ENCODE measurements at places on chromosomes 12 and 14. TPM values are rescaled to one million over a fixed set of nuclear protein-coding genes. Genes with fewer than 3 reads are reported as not detected.
A peak's percentile ranks its signal among the peaks of the same experiment; 100 is the strongest.

DNA sequence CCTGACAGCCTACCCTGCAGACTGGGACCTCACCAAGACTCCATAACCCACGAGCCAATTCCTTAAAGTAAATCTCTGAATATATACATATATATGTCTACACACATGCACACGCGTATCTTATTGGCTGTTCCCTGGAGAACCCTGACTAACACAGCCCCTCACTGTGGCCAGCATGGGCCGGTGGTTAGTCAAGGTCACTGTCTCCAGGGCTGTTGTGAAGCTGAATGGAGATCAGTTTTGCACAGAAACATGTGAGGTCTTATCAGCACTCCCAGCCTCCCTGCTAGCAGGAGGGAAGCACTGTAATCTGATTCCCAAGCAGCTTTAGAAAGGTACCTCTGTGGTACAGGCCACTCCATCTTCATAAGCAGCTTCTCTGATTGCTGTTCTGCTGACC is 46.6 kb upstream of the PLEKHG6 start:
- H3K4me3 ChIP-seq = no peak overlapping the region
- no peak for DNase-seq
- H3K27me3 ChIP-seq = no peaks in the 10 kb centered on the region
- no peaks in the 10 kb centered on the region for H3K36me3 ChIP-seq
- H3K27ac ChIP-seq = no peak overlapping the region
- peaks cover 16% of the 10 kb centered on the region for H3K4me1 ChIP-seq

- H3K4me1 ChIP-seq = no peaks in the 10 kb centered on the region
- no peaks in the 10 kb centered on the region for H3K36me3 ChIP-seq
- no peak overlapping the region for H3K27ac ChIP-seq
- no peak overlapping the region for H3K4me3 ChIP-seq
- no peaks in the 10 kb centered on the region for H3K27me3 ChIP-seq
Measured at GRCh38 chr12:91804533-91804932, 341.1 kb downstream of the BTG1 start.

DNA sequence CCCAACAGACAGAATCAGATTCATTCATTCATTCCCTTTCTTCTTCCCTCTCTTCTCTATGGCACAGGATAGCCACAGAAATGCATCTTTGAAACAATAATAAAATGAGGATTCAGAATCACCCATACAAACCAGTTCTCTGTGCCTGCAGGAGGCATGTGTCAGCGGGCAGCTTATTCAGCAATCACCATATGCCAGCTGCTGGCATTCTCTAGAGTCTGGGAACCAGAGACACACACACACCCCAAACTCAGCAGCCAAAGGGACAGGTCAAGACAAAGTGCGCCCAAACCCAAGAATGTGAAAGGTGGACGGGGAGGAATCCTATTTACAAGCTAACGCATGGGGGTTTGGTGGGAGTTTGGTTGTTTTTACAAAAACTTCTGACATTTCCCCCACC is 14.1 kb downstream of the ARF3 start:
- no peak overlapping the region for H3K4me3 ChIP-seq
- peaks cover 35% of the 10 kb centered on the region for H3K36me3 ChIP-seq
- no peak for DNase-seq

DNA sequence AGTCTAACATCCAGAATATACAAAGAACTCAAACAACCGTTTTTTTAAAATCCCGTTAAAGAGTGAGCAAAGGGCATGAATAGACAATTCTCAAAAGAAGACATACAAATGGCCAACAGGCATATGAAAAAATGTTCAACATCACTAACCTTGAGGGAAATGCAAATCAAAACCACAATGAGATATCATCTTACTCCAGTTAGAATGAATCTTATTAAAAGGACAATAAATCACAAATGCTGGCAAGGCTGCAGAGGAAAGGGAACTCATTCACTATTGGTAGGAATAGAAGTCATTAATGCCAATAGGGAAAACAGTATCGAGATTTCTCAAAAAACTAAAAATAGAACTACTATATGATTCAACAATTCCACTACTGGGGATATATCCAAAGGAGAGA is 520.1 kb downstream of the RMST start:
- no peak overlapping the region for H3K4me3 ChIP-seq
- no peaks in the 10 kb centered on the region for H3K27me3 ChIP-seq
- H3K27ac ChIP-seq = no peak overlapping the region
- no peaks in the 10 kb centered on the region for H3K4me1 ChIP-seq

DNA sequence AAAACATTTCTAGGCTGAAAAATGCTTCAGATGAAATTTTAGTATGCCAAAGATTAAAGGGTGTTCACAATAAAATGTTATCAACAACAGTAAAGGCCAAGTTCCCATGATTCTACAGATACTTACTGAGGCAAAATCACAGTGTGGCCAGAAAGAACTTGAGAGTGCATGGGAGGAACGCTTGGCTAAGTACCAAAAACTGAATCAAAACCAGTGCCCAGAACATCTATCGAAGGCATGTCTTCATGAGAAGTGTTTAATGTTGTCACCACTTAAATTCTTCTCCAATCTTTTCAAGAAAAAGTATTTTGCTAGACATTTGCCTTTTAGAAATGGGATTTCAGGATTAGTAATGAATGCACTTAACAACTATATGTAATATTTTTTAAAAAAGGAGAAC is 41.5 kb downstream of the KIF21A start:
- DNase-seq = no peak
- no peaks in the 10 kb centered on the region for H3K27me3 ChIP-seq
- H3K36me3 ChIP-seq = no peaks in the 10 kb centered on the region
- H3K27ac ChIP-seq = no peak overlapping the region
- H3K4me1 ChIP-seq = no peaks in the 10 kb centered on the region
- H3K4me3 ChIP-seq = no peak overlapping the region

GRCh38 chr12:68831272-68831671 is 23.3 kb downstream of the MDM2 start:
- no peaks in the 10 kb centered on the region for H3K27me3 ChIP-seq
- no peaks in the 10 kb centered on the region for H3K4me1 ChIP-seq
- DNase-seq = no peak

- H3K4me3 ChIP-seq = no peak overlapping the region
- H3K27me3 ChIP-seq = no peaks in the 10 kb centered on the region
- no peaks in the 10 kb centered on the region for H3K36me3 ChIP-seq
- no peak overlapping the region for H3K27ac ChIP-seq
- DNase-seq = no peak
Measured at GRCh38 chr12:116565963-116566362, 6.8 kb downstream of the MAP1LC3B2 start.

DNA sequence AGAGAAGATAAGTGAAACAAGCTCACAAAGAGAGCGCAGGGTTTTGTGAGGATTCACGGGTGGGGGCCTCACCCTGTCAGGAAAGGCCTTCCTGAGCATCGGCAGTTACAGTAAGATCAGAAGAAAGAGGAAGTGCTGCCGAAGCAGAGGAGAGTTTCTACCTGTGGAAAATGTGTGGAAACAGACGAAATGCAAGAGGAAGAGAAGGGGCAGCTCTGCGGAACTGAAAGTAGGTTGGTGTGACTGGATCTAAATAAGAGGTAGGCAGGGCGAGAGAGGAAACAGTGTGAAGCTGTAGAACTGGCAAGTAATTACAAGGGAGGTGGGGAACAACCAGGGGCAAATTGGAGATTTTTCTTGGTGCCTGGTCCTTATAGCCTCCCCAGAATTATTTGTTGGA is 2.6 kb downstream of the GPR68 start:
- H3K4me3 ChIP-seq = no peak overlapping the region
- H3K27ac ChIP-seq = peak overlapping the region; percentile 58
- DNase-seq = peak; percentile 75
- H3K4me1 ChIP-seq = peaks cover 63% of the 10 kb centered on the region
- no peaks in the 10 kb centered on the region for H3K36me3 ChIP-seq

DNA sequence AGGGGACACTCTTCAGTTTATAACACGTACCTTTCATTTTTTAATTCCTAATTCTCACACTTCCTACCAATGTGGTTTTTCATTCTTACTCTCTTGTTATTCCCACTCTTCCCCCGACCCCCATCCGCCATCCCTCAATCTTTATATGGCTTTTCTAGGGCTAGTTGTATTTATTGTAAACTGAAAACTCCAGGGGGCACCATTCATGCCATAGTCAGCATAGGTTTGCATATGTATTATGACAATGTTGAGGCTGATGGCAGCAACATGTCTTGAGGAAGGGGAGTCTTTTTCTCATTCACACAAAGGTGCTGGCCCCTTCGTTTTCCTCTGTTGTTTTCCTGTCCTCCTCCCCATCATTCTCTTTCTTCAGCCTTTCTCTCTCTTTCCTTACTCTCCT is 27.7 kb upstream of the LTA4H start:
- no peaks in the 10 kb centered on the region for H3K36me3 ChIP-seq
- no peaks in the 10 kb centered on the region for H3K27me3 ChIP-seq
- H3K4me3 ChIP-seq = no peak overlapping the region
- H3K4me1 ChIP-seq = no peaks in the 10 kb centered on the region
- H3K27ac ChIP-seq = no peak overlapping the region

DNA sequence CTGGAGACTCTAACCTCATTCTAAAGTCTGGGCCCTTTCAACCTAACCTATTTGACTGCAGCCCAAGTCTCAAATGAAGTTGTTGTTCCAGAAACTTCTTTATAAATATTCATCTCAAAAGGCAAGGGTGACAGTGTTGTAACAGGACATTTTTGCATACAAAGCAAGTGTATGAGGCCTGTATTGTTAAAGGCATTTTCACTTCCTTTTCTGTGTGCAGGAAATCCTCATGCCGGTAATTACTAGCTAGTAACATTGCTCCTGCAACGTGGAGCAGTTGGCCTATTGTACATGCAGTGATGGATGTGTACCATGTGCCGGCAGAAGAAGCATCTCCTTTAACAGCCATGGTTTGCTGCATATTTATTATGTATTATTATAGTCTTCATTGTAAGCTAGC is 156.5 kb upstream of the RMST start:
- no peak for DNase-seq
- H3K36me3 ChIP-seq = no peaks in the 10 kb centered on the region
- no peak overlapping the region for H3K4me3 ChIP-seq
- no peaks in the 10 kb centered on the region for H3K4me1 ChIP-seq
- H3K27me3 ChIP-seq = no peaks in the 10 kb centered on the region

DNA sequence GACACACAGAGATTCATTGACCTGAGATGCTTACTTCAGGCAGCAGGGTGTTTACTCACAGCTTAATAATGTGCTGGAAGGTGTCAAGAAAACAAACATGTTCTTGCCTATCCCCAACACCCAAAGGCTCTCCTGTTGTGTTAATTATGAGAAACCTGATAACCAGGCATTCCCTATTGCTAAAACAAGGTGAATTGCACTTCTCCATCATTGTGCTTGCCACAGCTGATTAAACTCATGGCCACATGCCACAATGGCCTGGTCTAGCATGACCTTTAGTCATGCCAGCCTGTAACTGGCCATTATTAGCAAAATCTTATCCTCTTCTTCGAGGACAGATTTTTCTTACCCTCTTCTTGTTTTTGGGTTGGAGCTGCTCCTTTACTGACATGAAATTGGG is 21.4 kb downstream of the SMOC1 start:
- H3K4me3 ChIP-seq = no peak overlapping the region
- no peaks in the 10 kb centered on the region for H3K4me1 ChIP-seq
- no peaks in the 10 kb centered on the region for H3K27me3 ChIP-seq
- H3K36me3 ChIP-seq = no peaks in the 10 kb centered on the region
- no peak for DNase-seq
- H3K27ac ChIP-seq = no peak overlapping the region

- DNase-seq = no peak
- no peak overlapping the region for H3K27ac ChIP-seq
- H3K36me3 ChIP-seq = no peaks in the 10 kb centered on the region
- no peaks in the 10 kb centered on the region for H3K4me1 ChIP-seq
Measured at GRCh38 chr14:97477353-97477752, 680.2 kb downstream of the VRK1 start.

DNA sequence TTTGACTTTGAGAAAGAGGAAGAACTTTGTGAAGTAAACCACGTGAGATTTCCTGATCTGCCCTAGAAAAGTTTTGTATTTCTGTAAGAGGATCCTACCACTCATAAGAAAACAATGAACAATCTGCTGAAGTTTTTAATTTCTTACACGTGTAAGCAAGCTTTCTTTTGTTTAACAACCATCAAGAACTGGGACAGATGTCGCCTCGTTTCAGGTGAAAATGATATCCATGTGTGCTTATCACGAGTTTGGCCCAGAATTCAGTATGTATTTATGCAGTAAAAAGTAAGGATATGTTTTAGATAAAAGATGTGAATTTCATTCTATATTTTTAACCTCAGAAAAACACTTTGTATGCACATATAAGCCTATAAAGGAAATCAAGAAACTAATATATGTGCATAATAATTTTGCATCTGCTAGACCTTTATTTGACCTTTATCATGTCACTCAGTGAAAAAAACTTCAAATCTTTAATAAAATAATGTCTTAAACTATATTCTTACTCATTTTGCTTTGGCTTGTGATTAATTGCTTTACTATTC is 56.9 kb upstream of the DHRS4 start:
- no peak for DNase-seq
- H3K4me3 ChIP-seq = no peak overlapping the region
- no peaks in the 10 kb centered on the region for H3K4me1 ChIP-seq
- H3K36me3 ChIP-seq = no peaks in the 10 kb centered on the region
- H3K27me3 ChIP-seq = no peaks in the 10 kb centered on the region
- no peak overlapping the region for H3K27ac ChIP-seq

GRCh38 chr14:55243386-55243785 is 27.8 kb upstream of the FBXO34 start:
- DNase-seq = no peak
- no peak overlapping the region for H3K4me3 ChIP-seq
- no peak overlapping the region for H3K27ac ChIP-seq
- no peaks in the 10 kb centered on the region for H3K4me1 ChIP-seq
- H3K36me3 ChIP-seq = no peaks in the 10 kb centered on the region

Gene STYK1
- total RNA-seq = 0.33 TPM

Gene CPNE6
- 0.05 TPM for total RNA-seq

Gene ACRBP
- total RNA-seq = 2.0 TPM

Gene PLEKHD1
- 0.09 TPM for total RNA-seq

Gene LMO3
- 12.7 TPM for total RNA-seq
